ENCODE measurements at places on chromosomes 1 and 21. TPM values are rescaled to one million over a fixed set of nuclear protein-coding genes. Genes with fewer than 3 reads are reported as not detected.

ACKR1 gene
- not detected for total RNA-seq

RIPPLY3 gene
- not detected for total RNA-seq

PTGS2 gene
- not detected for total RNA-seq

MAB21L3 gene
- total RNA-seq: 0.27 TPM

RNU1-4 gene
- not detected for total RNA-seq

DNA sequence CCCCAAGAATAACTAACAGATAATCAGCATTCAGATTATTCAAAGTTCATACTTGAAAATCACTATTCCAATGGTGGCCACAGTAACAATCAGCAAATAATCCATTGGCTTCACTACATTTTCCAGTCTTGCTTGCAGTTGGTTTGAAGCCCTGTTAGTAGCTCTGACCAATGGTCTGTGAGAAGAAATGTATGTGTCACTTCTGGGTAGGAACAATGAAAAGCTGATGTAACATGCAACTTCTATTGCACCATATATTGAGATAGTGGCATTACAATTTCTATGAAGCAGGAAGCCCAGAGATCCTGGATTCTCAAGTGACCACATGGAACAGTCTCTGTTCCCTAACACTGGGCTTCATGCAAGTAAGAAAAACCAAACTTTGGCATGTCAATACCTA lies 250.9 kb upstream of the DAB1 start:
- DNase-seq: no peak

- peak; percentile 38 for DNase-seq
Measured at GRCh38 chr1:21951226-21951870, 14.2 kb upstream of the HSPG2 start.

GRCh38 chr1:228929476-228930027 lies 194.3 kb downstream of the RHOU start:
- DNase-seq: no peak

DNA sequence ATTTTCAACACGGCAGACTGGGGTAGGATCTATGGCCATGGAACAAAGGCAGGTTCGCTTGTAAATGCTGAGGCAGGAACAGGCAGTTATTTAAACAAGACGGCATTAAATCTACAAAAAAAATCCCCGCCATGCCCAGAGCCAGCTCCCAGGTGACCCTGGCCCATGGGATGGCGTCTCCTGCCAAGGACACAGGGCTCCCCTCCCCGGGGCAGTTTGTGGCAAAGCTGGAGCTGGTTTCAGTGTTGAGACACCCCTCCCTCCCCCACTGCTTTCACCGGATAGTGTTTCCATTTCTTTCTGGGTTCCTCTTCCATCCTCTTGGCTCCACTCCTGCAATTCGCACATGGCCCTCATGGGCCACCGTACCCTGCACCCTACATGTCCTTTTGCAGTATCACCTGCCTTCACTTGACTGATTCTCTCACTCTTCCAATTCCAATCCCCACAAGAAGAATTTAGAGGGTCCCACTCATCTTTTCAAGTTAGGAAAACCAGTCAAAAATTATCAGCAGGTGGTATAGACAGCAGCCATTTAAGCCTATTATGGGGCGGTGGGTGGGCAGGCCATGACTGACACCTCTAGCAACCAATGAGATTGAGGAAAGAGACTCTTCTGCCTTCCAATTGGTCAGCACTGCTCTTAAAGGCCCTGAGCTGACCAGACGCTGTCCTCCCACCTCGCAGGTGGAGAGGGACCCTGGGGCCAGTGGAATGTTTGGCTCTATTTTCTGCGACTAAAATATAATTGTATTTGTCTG lies 52.0 kb downstream of the OLIG1 start:
- peak; percentile 33 for DNase-seq

DNA sequence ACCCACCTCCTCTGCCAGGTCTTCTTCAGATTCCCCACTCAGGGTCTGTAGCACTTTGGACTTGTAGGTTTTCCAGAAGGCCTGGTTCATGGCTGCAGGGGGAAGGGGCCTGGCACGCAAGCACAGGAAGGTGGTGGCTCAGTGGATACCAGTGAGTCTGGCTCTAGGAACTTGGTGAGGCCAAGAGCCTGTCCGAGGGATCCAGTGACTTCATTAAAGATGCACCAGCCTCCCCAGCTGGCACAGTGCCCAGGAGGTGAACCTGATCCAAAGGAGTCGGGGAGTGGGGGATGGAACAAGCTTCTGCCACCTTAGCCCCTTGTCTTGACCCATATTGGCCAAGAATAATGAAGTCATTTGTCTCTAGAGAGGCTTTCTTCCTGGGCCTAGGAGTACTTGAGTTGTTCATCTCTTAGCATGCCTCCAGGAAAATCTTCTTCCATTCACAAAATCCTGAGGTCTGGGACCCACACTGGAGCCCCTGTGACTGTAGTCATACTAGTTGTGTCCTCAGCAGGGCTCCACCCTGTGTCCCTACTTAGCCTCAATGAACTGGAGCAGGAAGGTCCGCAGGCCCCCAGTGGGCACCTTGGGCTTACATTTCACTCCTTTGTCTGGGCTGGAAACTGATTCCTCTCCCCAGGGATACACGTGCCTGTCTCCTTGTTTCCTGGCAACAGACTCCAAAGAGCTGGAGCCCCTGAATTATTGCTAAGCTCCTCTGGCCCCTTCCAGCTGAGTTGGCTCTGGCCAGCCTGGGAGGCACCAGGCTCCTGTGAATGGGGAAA lies at the start of gene C1orf232:
Gene C1orf232, minus strand, starts transcription at position 554 of the 788 bp plus-strand sequence. Its CDS starts 464 bp downstream, at position 90.
- no peak for DNase-seq

GRCh38 chr1:29519108-29519787 lies 282.9 kb downstream of the PTPRU start:
- no peak for DNase-seq

DNA sequence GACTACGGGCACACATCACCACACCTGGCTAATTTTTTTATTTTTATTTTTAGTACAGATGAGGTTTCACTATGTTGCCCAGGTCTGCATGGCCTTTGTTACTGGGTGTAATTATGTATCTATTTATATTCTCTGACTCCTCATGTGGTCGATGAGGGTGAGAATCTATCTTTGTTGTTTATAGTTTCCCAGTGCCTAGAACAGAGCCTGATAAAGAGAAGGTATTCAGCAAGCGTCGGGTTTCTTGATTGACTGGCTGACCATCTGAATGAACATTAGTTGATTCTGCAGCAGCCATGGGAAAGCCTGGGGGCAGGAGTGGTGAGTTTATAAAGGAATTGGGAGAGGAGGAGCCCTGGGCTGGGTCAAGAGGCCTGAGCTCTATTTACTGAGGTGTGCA lies 28.5 kb downstream of the SERINC2 start:
- DNase-seq: peak; percentile 48

GRCh38 chr1:31818206-31818605 lies 2.4 kb upstream of the SPOCD1 start:
- DNase-seq: no peak

DNA sequence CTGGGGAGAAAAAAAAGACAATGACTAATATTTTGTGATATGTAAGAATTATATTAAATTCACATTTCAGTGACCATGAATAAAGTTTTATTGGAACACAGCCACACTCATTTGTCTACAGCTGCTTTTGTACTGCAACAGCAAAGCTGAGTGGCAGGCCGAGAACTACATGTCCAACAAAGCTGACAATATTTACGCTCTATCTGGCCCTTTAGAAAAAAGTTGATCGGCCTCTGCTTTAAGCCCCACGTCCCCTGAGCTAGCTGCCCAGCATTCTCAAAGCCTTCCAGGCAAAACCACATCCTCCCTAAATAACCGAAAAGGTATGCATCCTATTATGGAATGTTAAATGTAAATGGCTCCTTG lies 8.6 kb downstream of the SLC2A1 start:
- no peak for DNase-seq

DNA sequence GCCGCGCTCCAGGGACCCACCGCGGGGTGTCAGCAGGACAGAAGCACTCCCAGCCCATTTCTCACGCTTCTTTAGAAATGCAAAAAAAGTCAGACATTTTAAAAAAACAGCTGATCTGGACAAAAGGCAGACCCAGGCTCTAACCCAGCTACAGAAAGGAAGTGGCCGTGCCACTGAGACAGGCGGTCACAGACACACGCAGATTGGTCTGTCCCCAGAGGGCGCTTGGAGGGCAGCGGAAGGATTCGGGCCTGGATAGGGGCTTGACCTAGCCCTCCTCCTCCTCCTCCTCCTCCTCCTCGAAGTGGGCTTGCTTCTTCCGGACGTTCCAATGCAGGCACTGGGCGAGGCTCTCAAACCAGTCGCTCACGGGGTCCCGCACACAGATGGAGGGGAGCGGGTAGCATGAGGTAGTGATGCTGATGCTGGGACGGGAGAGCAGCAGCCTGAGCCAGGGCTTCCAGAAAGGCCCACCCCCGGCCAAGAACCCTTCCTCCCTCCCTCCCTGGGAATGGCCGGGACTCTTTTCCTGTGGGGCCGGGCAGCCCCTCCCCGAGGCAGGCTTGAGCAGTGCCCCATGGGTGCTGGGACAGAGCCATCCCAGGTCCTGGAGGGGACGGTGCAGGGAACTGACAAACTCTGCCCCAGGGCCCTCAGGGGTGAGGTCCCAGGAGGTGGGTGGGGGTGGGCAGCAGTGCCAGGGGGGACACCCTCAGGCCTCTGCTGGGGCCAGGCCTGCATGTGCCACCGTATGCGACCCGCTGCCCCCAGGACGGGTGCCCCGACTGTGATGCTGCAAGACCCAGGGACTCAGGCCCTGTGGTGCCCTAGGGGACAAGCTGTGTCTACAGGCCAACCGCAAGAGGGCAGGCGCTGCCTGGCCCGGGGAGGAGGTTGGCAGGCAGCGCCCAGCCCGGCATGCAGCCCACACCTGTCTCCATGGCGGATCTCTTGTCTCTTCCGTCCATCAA lies 25.3 kb downstream of the NADK start:
- DNase-seq: no peak

DNA sequence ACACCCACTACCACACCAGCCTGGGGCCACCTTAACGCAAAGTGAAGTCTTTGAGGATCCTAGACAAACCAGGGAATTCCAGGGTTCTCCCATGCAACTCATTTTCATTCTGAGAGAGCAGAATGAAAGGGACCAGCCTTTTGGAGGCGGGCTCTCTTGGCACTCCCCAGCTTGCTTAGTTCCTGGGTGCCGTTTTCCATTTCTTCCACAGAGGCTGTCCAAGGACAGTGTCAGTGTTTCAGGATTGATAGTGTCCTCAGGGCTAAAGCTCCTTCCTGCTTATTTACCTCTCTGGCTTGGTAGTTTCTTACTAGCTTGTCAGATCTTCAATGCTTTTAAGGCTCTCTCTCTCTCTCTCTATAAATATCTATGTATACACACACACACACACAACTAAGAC lies 30.1 kb upstream of the GNG4 start:
- DNase-seq: no peak

- DNase-seq: no peak
Measured at GRCh38 chr1:220526294-220526693, 1.6 kb upstream of the MARK1 start.

GRCh38 chr1:65213271-65214023 lies 65.4 kb downstream of the AK4 start:
- no peak for DNase-seq

GRCh38 chr1:90718411-90719329 lies 1.6 kb upstream of the BARHL2 start:
- no peak for DNase-seq
